Mucosa of descending colon (tissue), 3 donors: ENCODE measurements at places on chromosomes 1 and 21. TPM values are rescaled to one million over a fixed set of nuclear protein-coding genes. Genes with fewer than 3 reads are reported as not detected.

DNA sequence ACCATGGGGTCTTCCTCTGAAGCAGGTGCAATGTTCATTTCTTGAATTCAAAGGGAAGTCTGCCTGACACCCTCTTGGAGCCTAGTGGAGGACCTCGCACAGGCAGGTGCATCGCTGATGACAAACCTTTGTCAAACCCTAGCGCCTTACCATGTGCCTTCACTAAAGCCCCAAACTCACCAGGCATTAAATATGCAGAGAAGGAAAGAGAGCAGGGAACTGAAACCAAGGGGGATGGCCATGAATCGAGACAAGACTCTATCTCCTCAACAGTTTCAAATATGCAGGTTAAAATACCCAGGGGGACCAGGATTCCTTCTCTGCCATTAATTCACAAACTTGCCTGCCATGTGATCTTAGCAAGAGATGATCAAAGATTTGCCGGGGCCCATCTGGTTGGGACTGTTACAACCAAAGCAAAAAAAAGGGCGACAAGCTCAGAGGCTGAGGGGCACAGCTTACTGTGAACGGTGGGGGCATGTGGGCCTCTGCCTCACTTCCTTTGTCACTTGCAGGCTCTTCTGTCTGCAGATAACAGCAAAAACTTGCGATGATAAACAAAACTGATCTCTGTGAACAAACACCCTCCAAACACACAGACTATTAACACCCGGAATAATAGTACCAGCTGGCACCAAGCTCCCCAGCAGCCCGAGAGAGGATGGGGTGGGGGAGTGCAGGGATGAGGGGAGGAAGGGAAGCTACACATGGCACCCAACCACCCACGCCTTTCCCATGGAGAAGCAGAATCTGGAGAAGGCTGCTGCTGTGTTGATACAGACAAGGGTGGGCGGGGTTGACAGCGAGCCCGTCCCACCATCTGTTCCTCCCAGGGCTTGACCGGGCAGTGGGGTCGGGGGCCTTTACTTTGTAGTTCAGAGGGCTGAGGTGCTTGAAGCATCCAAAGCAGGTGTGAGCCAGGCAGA is 33.9 kb downstream of the TMEM63A start:
- DNase-seq = no peak

DNA sequence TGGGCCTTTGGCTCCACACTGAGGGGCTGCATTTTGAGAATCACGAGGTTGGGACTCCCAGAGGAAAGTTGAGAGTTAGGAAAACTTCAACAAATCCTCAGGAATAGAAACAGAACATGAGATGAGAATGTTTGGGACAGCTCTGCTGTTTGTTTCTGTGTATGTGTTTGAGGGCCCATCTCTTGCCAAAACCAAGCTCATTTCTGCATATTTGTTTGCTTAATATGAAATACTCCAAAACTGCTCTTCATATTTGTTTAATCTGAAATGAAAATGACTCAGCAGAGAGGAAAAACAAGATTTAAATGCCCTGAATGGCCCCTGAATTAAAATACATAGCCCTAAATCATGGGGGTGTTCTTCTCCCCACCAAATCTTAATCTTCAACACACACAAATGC is 78.1 kb downstream of the DDR2 start:
- no peak for DNase-seq

DNA sequence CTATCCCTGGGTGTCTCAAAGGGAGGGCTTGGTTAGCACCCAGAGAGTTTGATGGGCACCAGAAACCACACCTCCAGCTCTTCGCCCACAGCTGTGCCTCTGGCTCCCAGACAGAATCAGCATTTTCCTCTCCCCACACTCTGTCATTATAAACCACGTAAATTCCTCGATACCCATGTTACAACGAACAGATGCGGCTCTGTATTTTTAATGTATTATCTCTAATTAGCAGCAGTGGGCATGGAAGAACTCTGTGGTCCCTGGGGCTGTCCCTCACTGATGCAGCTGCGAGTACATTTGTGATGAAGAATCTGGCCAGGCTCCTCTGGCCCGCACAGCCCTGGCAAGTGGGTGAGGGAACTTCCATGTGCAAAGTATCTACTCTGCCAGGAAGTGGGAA is 10.8 kb downstream of the HMGB4 start:
- no peak for DNase-seq

DNA sequence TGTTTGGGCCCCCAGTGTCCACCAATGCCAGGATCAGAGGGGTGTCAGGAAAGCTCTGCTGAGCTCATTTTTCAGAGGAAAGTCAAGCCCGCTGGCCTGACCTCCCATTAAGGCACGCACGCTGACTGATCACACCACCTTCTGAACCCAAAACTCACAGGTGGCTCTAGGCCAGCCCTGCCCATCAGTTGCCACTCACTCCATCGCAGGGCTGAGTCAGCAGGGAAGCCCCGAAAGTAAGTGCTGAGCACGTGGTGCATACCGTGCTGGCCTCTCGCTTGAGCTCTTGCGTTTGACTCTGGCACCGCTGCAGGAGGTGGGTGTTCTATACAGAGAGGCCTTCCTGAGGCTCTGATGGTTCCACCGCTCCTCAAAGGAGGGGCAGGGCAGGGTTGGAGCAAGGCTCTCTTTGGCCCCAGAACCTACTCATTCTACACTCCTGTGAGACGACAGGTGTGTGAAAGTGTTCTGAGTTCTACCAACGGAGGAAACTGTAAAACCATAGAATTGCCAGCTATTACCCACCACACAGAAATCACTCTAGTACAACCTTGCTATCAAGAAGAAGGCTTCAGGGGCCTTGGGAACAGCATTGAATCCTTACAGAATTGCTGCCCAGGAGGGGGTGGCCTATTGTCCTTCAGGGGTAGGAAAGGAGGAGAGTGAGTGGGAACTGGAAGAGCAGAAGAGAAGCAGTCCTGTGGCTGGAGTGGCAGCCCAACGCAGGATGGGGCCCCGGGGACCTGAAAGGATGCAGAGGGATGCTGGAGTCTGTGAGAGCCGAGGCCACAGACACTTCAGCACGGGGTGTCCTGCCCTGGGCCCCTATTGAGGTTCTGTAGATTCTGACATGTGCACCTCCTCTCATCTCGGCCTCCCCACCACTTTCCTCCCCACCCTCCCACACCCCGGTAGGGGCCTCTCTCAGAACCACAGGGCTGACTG is 214.7 kb upstream of the EDN2 start:
- no peak for DNase-seq

DNA sequence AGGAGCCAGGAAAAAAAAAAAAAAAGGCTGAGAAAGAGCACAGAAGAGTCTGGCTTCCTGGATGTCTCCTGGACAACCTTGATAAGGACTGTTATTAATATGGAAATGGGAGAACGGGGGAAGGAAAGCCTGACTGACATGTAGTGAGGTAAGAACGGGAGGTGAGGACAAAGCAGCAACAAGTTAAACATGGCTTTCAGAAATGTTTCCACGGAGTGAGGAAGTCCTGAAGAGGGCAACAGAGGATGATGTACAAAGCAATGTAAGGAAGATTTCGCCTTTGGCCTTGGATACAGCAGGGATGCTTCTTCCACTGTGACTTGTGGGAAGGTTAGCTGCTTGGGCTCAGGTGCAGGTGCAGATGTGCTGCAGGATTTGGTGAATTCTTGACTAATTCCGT is 11.9 kb upstream of the NIBAN1 start:
- DNase-seq = no peak

DNA sequence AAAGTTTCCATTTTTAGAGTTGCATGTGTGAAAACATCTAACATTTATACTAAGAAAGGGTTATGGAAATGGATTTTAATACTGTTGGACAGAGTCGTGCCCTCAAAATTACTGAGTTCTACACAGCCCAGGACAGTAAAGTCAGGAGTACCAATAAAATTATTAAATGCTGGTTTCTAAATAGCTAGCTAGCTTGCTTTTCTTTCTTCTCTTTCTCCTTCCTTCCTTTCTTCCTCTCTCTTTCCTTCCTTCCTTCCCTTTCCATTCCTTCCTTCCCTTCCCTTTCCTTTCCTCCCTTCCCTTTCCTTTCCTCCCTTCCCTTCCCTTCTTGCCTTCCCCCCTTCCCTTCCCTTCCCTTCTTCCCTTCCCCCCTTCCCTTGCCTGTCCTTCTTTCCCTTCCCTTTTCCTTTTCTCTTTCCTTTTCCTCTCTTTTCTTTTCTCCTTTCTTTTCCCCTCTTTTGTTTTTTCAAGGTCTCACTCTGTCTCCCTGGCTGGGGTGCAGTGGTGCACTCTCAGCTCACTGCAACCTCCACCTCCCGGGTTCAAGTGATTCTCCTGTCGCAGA is 33.9 kb downstream of the YTHDF2 start:
- no peak for DNase-seq

- DNase-seq = no peak
Observed at GRCh38 chr1:156414461-156415064, 45.6 kb downstream of the RHBG start.

DNA sequence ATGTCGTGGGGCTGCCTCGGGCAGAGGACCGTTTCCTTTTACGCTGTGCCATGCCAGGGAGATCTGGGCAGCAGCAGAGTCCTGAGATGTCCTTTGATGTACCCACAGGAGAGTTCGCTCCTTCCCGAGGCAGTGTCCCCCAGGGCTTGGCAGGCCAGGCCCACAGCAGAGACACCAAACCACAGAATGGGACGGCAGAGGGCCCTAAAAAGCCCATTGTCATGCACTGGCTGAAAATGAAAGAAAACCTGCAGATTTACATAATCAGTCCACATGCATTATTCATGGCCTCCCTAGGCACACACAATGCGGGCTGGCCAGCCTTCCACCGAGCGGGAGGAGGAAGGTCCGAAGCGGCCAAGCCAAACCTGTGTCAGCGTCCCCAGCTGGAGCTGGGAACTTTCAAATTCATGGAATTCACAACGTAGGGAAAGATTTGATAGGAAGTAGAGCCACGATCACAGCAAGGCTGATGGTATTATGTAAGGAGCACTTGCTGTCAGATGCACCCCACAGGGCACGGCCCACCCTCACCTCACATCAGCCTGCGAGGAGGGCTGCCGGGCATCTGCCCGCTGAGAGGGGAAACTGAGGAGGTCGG is 25.3 kb upstream of the EFHD2 start:
- no peak for DNase-seq

DNA sequence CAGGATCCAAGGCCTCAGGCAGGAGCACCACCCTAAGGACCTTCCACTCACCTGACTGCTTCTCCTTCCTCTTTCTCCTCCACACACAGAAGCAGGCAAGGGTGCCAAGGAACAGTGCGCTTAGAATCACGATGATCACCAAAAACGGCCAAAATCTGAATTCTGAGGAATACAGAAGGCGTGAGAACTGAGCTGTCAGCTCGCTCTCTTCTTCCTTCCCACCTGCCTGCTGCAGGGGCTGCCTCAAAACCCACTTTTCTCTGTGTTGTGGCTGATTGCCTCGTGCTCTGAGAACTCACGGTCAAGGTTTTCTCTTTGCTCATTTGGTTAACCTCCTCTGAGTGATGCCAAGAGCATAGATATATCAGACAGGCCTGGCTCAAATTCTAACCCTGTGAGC is 23.8 kb downstream of the CD244 start:
- no peak for DNase-seq

The TPTE gene
- total RNA-seq = not detected

GRCh38 chr21:31744182-31744800 is 12.4 kb upstream of the SCAF4 start:
- no peak for DNase-seq
